HepG2 (cell line): ENCODE measurements at places on chromosomes 7 and 10. TPM values are rescaled to one million over a fixed set of nuclear protein-coding genes. Genes with fewer than 3 reads are reported as not detected.

HILPDA gene
- 43.1 and 44.0 TPM in 2 replicates for polyA plus RNA-seq

OR9A2 gene
- polyA plus RNA-seq: not detected in 2 replicates

CALML3 gene
- polyA plus RNA-seq: not detected in 2 replicates

SEC31B gene
- 8.3 and 9.0 TPM in 2 replicates for polyA plus RNA-seq

AGR2 gene
- polyA plus RNA-seq: 1.7 and 2.2 TPM in 2 replicates
